Activated naive CD4-positive, alpha-beta T cell treated with Interleukin-2 at 50 U/mL for 16 hours (primary cell): ENCODE measurements at places on chromosomes 6 and 20.
A peak's percentile ranks its signal among the peaks of the same experiment; 100 is the strongest.

DNA sequence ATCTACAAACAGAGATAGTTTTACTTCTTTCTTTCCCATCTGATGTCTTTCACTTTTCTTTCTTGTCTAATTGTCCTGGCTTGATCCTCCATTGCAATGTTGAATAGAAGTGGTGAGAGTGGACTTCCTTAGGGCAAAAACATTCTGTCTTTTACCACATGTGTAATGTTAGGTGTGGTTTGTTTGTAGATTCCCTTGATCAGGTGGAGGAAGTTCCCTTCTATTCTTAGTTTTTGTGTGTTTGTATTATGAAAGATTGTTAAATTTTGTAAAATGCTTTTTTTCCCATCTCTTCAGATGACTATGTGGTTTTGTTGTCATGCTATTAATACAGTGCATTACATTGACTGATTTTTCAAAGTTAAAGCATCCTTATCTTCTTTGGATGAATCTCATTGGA lies 41.6 kb upstream of the DUSP22 start:
- DNase-seq: no peak

- no peak for DNase-seq
Measured at GRCh38 chr6:87828044-87828443, 126.0 kb upstream of the AKIRIN2 start.

DNA sequence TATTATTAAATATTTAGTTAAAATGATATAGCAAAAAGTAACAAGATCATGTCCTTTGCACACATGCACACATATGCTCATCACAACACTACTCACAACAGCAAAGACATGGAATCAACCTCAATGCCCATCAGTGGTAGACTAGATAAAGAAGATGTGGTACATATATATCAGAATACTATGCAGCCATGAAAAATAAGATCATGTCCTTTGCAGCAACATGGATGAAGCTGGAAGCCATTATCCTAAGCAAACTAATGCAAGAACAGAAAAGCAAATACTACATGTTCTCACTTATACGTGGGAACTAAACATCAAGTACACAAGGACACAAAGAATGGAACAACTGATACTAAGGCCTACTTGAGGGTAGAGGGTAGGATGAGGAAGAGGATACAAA lies 14.3 kb downstream of the AK9 start:
- DNase-seq: no peak

- DNase-seq: peak; percentile 32
Measured at GRCh38 chr20:17612287-17612991, 42.6 kb downstream of the DSTN start.

GRCh38 chr6:3850451-3851203 lies 1.5 kb downstream of the FAM50B start:
- DNase-seq: peak; percentile 83

DNA sequence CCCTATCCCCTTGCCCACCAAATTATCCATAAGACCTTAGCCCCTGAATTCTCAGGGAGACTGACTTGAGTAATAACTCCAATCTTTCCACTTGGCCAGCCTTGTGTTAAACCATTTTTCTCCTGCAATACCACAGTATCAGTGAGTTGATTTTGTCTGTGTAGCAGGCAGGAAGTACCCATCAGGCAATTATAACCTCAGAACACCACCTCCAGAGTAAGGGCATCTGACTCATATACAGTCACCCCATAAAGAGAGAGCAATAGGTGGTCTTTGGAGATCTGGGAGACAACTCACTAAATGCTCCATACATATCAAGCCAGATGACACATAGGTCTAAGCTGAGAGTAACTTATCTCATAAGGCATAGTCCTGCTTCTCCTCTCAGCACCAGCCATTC lies 83.7 kb downstream of the FILIP1 start:
- DNase-seq: no peak

DNA sequence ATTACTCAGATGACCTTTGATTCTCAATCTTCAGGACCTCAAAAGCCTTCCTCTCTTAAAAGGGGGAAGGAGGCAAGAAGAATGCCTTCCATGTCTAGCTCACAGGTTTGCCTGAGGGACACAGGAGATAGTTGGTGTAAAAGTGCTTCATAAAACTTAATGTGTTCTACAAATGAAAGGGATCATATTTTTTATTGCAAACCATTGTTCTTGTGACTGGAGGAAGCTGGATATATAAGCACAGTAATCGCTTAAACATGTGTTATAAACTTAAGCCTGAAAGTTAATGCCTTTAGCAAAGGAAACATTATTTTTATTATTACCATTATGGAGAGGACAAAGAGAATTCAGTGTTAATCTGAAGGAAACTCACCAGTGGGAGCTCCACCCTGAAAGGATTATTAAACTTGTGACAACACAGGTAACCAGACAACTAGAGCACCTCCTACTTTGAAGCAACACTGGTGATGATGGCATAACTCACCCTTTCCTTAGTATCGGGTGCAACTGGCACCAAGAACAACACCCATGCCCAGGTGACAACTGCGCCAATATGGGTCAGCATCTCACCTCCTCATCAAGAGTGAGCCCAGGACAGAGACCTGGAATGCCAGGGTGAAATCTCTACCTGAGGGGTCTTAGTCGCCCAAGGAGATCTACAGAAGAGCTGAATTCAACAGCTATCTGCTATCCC lies 288.7 kb upstream of the PRDM1 start:
- no peak for DNase-seq

DNA sequence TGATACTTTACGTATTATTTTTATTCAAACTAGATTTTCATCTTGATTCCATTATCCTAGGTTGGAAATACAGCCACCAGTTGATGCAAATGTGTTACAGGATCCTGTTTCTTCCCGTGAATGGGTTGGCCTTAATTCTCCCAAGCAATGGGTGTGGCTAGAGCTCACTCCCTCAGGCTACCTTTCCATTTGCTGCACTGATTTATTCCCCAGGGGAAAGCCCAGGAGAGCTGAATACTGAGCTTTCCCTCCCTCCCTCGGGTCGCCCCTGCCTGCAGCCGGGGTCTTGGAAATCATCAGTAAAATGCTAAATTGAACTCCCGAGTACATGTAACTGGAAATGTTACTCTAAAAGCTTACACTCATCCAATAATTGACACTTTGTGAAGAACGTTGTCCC lies 9.9 kb downstream of the SMOC2 start:
- DNase-seq: no peak

DNA sequence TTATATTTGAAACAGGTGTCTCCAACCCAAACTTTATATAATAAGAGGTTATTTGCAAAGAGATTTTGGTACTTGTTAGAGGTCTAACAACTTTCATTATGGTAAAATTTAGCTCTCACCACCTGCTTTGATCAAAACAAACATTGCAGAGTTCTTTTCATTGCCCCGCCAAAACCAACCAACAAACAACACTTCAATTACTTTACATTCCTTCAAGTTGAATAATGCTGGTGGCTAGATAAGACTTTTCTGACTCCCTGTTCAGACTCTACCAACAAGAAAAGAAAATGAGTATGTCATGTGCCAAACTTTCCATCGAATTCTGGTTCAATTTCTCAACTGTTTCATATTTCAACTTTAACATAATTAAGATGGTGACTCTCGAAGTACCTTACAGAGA lies 311.1 kb downstream of the ADGRG6 start:
- no peak for DNase-seq

DNA sequence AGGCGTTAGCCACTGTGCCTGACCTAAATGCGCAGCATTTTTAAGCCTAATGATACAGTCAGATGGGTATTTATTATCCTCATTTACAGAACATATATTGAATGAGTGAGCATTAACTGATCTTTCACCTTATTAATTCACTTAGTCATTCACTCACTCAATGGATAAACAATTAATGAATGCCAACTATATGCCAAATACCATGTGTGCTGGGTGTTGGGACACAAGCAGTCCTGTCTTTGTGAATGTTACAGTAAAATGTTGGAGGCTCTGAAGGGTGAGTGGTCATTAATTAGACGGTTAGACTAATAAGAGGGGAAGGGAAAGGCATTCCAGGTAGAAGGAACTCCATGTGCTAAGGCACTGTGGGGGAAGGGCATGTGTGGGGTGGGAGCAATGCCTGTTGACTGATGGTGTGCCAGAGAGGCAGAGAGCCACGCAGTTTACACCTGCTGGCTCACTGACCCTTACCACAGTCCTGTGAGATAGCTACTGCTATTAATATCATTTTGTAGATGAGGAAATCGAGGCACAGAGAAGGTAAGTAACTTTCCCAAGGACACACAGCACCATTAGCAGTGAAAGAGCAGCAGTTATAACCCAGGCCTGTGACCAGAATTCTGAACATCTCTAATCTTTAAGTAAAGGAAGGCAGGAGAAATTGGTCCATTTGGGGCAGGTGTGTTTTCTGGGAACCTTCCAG lies 38.7 kb upstream of the B4GALT5 start:
- DNase-seq: no peak

DNA sequence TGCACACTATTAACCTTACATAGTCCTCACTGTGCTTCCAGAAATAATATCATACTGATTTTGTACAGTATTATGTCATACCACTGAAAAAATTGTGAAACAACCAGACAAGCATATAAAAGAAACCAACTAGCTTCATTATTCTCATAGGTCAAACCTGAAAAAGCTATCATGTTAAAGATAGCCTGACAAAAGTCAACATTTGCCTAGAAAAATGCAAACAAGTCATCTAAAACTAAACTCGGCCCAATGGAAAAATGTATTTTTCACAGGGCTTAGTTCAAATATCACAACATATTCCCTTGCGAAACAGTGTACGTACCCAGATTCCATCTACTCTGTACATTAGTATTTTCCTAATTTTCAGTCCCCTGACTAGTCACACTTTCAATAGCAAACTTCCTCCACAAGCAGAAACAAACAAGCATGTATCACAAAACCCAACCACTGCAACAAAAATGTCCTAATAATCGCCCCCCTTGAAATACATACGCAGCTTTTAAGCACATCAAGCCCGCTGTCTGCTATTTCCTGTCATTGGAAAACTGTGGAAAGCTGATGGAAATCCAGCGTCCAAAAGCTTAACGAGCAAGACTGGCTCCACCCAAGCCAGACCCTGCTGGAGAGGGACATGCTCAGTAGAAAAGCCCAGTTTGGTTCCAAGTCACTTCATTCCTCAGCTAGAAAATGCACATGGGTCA lies 93.1 kb downstream of the EPB41L2 start:
- no peak for DNase-seq

DNA sequence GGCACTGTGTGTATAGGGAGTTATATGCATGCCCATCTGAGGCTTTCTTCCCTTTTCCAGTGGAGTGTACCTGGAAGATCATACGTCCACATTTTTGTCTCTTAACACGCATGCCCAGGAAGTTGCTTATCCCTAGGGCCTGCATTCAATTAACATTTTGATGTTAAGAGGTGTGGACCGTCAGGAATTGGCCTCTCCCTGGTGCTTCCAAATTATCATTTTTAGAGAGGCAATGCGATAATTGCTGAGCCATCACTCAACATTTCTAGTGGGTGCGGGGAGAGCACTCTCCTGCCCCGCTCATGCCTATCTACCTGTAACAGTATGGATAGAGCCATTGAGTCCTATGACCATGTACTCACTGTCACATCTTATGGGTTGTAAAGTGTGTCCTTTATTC lies 37.8 kb upstream of the PAQR8 start:
- no peak for DNase-seq
